ENCODE measurements at places on chromosomes 4 and X. TPM values are rescaled to one million over a fixed set of nuclear protein-coding genes. Genes with fewer than 3 reads are reported as not detected.

Gene BEX1
- polyA plus RNA-seq = 25.8 TPM

GRCh38 chrX:136767104-136767941 is 13.4 kb downstream of the ARHGEF6 start:
- peak; percentile 87 for DNase-seq

DNA sequence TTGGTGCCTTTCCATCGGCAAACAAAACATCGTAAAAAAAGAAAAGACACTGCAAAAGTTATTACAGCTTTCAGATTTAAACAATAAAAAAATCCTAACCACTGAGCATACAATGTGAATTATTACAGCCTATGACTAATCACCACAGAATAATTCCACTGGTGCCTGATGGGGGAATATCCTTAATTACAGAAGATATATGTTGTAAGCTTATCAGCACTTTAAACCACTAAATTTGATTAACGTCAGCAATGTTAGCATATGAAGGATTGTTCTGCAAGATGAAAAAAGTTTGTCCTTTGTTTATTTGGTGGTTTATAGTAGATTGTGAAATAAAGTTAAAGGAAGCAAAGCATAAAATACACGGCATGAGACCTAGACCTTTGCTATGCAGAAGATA is 210.2 kb upstream of the ADAMTS3 start:
- no peak for DNase-seq

Gene MAGEA8
- not detected for polyA plus RNA-seq

DNA sequence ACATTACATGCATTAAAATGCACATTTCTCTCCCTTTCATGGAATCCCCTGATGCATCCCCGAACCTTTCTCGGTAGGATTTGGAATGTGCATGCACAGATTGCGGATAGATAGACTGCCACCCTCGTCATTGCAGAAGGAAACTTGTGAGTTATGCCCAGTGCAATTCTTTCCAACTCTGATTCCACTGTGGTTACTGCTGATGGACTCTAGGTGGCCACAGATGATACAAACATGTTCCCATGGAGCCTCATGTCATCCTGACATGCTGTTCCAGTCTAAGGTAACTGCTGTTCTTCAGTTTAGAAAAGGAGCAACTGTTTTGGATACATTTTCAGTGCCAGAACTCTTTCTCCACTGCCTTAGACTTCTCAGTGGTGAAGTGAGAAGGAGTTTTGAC is 9.1 kb upstream of the VCX3B start:
- DNase-seq = no peak

DNA sequence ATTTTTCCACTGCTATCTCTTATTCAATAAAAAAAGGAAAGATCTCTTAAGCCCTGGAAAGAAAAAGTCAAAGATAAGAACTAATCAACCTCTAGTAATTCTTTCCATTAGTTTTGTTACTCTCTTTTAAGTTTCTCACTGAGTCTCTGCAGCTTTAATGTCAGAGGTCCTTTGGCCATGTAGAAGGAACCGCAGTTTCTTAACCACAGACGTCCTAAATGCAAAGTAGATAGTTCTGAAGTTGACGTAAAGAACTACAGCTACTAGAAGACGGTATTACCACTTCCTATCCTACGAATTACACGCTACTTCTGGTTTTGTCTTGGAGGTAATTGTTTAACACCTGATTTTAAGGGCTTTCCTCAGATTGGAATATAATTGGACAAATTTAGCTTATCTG is 325.9 kb downstream of the ANKRD50 start:
- no peak for DNase-seq

- no peak for DNase-seq
These were observed 3.8 kb downstream of the TCEAL9 start for GRCh38 chrX:103360092-103360491.

Gene DIPK2B
- polyA plus RNA-seq = 10.9 TPM

DNA sequence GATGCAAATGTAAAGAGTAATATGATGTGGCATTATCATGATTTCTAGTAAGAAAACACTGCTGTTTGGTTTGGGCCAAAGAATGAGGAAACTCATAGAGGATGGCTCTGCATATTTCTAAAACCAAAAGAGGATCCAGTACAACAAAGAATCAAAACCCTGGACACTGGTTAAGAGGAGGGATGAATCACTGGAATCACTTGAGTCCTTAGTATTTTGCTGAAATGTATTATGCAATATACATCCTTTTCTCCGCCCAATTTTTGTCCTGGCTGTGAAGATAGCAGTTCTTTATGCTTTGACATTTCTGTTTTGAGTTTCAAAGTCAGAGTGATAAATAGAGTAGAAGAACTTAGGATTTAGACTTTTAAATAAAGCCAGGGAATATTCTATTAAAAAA is 345.9 kb downstream of the PACRGL start:
- DNase-seq = no peak

GRCh38 chrX:139202742-139203420 is 327.7 kb upstream of the F9 start:
- peak; percentile 15 for DNase-seq

GRCh38 chr4:126708716-126709115 is 924.0 kb upstream of the INTU start:
- no peak for DNase-seq

DNA sequence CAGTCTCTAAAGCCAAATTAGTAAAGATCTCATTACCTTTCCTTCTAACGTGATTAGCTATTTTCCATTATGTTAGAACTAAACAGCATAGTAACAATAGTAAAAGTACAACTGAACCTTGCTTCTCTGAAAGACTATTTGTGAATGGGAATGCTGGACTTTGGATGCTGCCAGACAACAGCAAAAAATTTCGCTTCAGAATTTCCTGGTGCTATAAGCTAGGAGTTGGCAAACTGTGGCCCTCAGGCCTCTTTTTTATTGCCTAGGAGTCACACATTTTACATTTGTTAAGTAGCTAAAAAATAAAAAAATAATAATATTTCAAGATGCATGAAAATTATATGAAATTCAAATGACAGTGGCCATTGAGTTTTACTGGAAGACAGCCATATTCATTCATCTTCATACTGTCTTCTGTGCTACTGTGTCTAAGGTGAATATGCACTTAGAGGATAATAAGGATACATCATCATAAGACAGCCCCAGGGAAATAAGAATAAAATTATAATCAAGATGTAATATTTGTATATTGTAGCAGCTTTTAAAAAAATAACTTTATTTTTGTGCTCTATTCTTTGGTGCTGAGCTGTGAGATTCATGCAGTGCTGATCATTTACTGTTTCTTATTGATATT is 34.6 kb downstream of the RASGEF1B start:
- no peak for DNase-seq

DNA sequence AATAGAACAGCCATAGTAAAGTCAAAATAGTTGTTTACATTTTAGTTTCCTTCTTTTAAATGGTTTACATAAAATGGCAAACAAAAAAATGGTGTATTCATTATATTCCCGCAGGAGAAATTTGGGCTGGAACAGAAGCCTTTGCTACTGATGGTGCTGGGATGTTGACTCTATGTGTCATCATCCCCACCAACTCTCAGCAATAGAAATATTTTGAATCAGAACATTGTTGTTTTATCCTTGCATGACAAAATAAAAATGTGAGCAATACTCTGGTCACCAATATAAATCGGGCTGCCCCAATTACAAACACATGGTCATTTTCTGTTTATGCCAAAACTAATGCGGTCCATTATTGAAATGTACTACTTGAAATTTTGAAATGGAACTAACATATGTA is 1131.6 kb upstream of the PCDH7 start:
- DNase-seq = no peak

- DNase-seq = no peak
These were observed 7.2 kb upstream of the LNX1 start for GRCh38 chr4:53598483-53598882.

DNA sequence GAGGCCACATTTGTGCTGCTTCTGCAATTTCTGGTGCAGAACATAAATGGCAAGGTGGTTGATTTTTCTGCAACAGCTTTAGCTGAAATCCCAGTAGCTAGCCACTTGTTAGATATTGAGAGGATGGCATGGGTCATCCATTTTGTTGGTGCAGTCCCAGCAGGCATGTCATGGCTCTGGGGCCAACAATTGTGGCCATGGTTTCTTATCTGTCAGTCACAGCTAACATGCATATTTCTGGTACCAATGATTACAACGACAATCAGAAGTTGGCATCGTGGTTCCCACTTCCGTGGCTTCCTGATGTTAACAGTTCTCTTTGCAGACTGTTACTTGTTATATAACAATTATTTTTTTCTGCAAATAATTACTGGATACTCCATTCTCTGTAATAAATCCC is 42.8 kb upstream of the PRKG2 start:
- DNase-seq = no peak

GRCh38 chrX:132819711-132820264 is 138.6 kb downstream of the HS6ST2 start:
- DNase-seq = no peak

- DNase-seq = no peak
These were observed 112.5 kb upstream of the MAP9 start for GRCh38 chr4:155489271-155489670.

Gene HTN3
- not detected for polyA plus RNA-seq

- no peak for DNase-seq
These were observed 81.5 kb upstream of the PACRGL start for GRCh38 chr4:20618731-20619130.

DNA sequence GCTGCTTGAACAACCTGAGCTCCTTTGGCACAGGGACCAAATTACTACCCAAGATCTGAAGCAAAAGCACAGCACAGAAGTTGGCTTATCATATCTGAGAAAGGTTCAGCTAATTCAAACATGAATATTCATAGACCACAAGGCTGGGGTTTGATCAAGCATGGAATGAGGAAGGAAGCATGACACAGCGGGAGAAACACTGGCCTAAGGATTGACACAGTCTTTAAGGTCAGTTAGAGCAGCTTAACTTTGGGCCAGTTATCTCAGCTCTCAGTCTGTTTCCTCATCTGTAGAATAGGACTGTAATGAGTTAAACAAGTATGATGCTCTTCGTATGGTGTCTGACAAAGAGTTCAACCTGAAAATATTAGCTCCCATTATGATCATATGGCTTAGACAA is 88.5 kb upstream of the CBR4 start:
- no peak for DNase-seq

- no peak for DNase-seq
These were observed 60.0 kb downstream of the RRAGB start for GRCh38 chrX:55777596-55777995.

- DNase-seq = no peak
These were observed 389.3 kb downstream of the MAPK10 start for GRCh38 chr4:85970535-85970934.

DNA sequence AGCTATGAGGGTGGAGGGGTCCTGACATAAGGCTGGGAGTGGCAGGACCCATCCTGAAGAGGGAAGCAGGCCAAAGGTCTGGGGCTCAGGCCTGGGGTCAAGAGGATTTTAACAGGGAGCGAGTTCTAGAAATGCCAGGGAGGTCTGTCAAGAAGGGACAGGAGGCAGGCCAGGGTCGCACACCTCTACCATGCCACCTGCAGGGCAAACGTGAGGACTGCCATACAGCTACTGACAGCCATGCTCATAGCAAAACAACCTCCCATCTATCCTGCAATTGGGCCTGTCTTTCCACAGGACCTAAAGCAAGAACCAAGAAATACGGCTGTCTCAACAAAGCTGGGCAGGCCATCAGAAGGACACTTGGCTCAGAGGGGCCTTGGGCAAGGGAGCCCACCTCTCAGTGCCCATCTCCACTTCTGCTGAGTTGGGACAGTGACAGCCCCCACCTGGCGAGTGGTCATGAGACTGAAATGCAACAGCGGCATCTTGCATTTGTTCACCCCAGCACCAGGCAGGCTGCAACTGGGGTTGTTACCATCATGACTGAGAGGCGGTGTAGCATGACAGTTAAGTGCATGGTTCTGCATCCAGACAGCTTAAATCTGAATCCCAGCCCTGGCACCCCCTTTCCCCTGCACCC is 92.7 kb downstream of the WFS1 start:
- no peak for DNase-seq

Gene FRG2
- polyA plus RNA-seq = not detected

- DNase-seq = no peak
These were observed 2.1 kb upstream of the NSG1 start for GRCh38 chr4:4384837-4385236.

Measured in right cardiac atrium (tissue), 5 donors.